ENCODE measurements at places on chromosomes 6 and 20.

DNA sequence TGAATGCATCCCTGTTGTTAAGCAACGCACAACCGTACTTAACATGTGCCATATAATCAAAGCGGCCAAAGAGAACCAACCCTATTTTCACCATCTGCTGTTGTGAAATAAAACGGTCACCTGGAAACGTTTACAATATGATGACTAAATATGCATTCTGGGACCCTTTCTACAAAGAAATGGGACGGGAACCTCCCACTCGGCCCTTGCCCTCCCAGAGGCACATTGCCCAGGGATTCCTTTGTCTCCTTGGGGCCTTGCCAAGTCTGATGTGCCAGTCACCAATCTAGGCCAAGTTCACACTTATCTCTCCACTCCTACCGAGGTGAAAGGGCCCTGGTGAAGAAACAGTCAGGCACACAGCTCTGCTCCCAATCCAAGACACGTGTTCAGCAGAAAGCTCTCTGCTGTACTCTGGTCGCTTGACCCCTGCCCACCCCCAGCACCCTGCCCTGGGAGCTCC is 427.4 kb upstream of the JARID2 start:
- no peak for DNase-seq

- DNase-seq, result no peak
Measured at GRCh38 chr6:44481760-44482159, 94.3 kb downstream of the CDC5L start.

DNA sequence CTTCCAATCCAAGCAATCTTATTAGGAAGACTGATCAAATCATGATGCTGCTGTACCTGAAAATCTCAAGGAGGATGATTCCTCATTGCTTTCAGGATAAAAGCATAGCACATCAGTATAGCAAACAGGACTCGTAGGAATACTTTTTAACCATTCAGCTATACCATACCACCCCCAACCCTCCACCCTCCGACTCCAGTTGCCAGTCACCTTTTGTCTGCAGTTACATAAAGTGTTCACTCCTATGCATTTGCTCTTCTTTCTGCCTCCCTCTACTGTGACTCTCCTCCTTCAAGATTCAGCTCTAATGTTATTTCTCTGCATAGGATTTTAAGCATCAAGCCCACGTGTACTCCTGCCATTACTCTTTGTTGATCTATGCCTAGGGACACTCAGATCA is 124.7 kb upstream of the KCNQ5 start:
- no peak for DNase-seq

DNA sequence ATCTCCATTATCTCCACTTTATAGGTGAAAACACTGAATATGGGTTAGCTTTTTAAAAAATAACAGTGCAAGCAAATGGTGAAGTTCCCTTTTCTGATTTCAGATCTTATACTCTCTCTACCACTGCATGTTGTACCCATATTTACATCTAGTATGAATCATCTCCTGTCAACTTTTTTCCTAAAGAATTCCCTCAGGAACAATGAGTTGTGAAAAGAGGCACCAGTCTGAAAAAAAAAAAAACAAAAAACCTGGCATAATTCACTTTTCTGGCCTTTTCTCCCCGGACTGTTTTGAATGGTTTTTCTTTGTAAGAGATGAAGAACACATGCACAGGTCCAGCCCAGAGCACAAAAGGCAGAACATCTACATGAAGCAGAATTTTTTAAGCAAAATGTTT is 596.0 kb downstream of the COL12A1 start:
- DNase-seq, result no peak

DNA sequence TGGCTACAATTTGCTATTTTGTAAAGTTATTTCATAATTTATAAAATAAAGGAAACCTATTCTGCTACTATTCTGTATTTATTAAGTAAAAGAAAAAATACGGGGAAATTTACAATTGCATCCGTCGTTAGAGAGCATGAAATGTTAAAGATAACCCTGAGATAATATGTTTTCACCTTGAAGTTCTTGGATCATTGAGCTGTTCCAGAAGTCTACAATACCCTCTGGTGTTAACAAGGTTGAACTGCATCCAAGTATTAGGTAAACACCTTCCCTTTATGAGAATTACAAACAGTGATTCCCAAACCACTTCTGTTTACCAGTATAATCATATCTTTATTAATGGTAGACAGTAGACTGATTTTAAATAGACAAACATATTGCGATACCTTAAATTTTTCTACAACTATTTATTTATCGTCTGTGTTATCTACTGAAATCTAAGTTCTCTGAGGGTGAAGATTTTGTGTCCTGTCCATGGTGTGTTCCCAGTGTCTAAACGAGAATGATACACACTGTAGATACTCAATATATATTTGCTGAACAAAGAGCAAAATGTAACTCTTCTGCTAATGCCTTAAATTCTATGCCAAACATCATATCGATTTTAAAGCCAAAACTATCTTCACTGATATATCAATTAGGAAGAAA is 28.2 kb downstream of the TBC1D32 start:
- peak; percentile 22 for DNase-seq
